ENCODE measurements at places on chromosomes 3 and 15. TPM values are rescaled to one million over a fixed set of nuclear protein-coding genes. Genes with fewer than 3 reads are reported as not detected.

TRMT10C gene
- total RNA-seq: 12.6 TPM

TUSC7 gene
- not detected for total RNA-seq

TMEM158 gene
- not detected for total RNA-seq

GRCh38 chr15:51907136-51907862, 64.3 kb downstream of the LEO1 start:
- DNase-seq: peak; percentile 79

GRCh38 chr15:101052681-101053121, 133.5 kb downstream of the LRRK1 start:
- peak; percentile 32 for DNase-seq

LRTM1 gene
- not detected for total RNA-seq

TMEM39A gene
- total RNA-seq: 23.8 TPM

SELENOS gene
- total RNA-seq: 38.5 TPM

MKRN3 gene
- not detected for total RNA-seq

DNA sequence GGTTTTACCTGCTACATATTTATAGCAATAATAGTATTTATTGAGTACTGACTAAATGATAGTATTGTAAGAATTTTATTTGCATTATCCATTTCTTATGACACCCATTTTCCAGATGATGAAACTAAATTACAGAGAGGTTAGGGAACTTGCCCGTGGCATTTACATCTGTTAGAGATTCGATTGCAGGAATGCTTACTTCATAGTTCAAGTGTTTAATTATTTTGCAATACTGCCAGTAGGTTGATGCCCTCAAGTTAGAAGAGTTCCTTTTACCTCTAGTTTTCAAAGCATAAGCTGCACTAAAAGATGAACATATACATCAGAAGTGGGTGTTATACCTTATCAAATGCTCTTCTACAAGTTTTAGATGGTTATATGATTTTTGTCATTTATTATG, 362.8 kb upstream of the RGMA start:
- no peak for DNase-seq

- DNase-seq: no peak
These were observed 31.1 kb downstream of the TMEM212 start for GRCh38 chr3:171874251-171874681.

MED12L gene
- 0.42 TPM for total RNA-seq

CCR9 gene
- total RNA-seq: 0.09 TPM

DNA sequence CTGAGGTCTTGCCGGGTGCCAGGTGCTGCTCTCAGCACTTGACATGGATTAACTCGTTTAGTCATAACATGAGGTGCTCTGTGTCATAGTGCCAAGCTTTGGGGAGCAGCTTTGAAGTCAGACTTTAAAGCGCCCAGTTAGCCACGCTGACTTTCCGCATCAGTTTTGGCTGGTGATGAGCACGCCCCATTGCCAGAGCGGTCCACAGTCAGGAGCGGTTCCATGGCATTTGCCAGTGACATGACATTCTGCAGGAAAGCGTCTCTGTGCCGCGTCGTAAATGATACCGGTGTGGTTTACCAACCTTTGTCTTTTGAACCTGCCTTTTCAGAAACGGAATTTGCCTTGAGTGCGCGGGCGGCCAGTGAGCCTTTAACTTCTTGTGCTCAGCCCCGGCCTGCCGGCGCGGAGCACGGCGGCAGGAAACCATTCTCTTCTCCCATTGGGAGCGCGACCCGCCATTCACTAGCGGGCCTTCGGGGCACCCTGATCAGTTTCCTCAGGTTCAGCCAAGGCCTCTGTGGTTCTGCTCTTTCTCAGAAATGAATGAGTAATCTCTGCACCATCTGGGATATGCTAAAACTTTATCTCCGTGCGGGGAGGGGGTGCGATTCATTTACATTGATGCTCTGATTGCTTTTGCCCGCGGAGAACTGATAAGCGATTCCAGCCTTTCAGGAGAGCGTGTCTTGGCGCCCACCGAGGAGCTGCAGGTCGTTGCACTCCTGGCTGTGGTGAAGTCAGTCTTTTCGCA, 1.7 kb upstream of the SLC2A2 start:
- peak; percentile 80 for DNase-seq

DNA sequence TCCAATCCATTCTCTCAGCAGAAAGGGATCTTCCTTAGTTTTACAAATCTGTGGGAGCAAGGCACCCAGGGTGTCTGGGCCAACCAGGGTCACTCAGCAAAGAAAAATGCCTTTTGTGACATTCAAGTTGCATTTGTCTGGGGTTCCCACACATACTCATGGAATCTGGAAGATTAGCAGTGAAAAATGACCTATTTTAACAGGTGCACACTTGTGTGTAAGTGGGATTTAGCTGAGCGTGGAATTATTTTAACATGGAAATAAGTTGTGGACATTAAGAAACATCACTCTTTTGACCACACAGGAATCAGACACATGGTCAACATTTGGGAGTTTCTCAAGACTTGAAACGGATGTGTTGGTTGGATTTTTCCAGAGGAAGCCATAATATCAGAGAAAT, 234.9 kb downstream of the OPA1 start:
- no peak for DNase-seq

SLC24A5 gene
- total RNA-seq: not detected

GRCh38 chr3:129323651-129324294, 45.1 kb downstream of the HMCES start:
- DNase-seq: peak; percentile 66

GREM1 gene
- total RNA-seq: 0.16 TPM

- no peak for DNase-seq
These were observed 777.2 kb downstream of the GRM7 start for GRCh38 chr3:7638103-7638502.

DNA sequence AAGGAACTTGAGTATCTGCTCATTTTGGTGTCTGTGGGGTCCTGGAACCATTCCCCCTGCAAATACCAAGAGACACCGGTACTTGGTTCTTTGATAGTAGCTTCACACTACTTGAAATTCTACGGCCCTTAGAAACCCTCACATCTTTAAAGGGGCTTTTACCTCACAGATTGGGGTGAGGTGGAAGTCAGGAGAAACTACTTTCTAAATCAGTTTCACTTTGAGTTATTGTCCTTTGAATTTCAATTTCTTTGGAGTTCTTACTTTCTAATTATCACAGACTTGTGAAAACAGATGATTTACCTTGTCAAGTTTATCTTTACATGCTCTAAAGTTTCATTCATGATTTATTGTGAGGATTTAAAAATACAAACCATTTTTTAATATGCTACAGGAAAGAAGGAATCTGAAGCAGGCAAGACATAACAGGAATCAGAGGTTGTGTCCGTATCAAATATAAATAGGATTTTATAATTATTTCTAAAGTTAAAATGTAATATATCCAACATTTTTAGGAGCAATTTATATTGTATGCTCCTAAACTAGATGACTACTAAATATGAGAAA, 98.9 kb downstream of the NEDD4 start:
- no peak for DNase-seq

GRCh38 chr15:96181873-96182301, 148.6 kb upstream of the NR2F2 start:
- DNase-seq: peak; percentile 57

GRCh38 chr3:37148208-37148607, 26.2 kb downstream of the LRRFIP2 start:
- no peak for DNase-seq

GRCh38 chr3:71979175-71979574, 194.2 kb upstream of the PROK2 start:
- no peak for DNase-seq

Data from right lobe of liver (tissue), 6 donors.